ENCODE measurements at places on chromosomes 6 and 20. TPM values are rescaled to one million over a fixed set of nuclear protein-coding genes. Genes with fewer than 3 reads are reported as not detected.

LRRC73 gene
- 0.82 TPM for total RNA-seq

AVP gene
- total RNA-seq: not detected

PROKR2 gene
- not detected for total RNA-seq

DNAH8 gene
- total RNA-seq: not detected

GABRR1 gene
- not detected for total RNA-seq

SMOC2 gene
- total RNA-seq: 9.6 TPM

TRERF1 gene
- total RNA-seq: 2.1 TPM

CRIP3 gene
- 1.5 TPM for total RNA-seq

ASIP gene
- 0.67 TPM for total RNA-seq

SLC44A4 gene
- not detected for total RNA-seq

RIMS1 gene
- 0.20 TPM for total RNA-seq

CST4 gene
- not detected for total RNA-seq

GHRH gene
- 17.2 TPM for total RNA-seq
